ENCODE measurements at places on chromosomes 2 and 18.

DNA sequence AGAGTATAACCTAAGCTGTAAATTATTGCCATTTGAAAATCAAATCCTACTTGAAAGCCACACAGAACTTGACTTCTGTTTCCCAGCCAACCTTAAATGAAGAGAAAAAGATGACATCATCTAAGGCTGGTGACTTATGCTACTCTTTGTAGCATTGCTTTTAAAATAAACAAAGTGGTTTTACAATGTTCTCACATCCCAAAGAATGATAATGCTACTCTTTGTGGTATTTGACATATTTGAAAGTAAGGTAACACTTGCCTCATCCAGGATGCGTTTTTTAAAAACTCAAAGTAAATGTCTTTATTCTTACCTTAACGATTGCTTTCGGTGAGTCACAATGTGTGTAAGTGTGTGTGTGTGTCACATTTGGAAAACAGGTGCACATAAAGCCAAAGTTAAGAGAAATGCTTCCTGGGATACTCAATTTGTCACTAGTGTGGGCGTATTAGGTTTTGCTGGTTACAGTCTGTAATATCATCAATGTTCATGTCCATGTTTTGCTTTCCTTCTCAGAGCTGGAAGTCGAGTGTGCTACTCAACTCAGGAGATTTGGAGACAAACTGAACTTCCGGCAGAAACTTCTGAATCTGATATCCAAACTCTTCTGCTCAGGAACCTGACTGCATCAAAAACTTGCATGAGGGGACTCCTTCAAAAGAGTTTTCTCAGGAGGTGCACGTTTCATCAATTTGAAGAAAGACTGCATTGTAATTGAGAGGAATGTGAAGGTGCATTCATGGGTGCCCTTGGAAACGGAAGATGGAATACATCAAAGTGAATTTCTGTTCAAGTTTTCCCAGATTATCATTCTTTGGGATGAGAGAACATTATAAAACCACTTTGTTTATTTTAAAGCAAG is 2.6 kb downstream of the PMAIP1 start:
- no peak for DNase-seq

DNA sequence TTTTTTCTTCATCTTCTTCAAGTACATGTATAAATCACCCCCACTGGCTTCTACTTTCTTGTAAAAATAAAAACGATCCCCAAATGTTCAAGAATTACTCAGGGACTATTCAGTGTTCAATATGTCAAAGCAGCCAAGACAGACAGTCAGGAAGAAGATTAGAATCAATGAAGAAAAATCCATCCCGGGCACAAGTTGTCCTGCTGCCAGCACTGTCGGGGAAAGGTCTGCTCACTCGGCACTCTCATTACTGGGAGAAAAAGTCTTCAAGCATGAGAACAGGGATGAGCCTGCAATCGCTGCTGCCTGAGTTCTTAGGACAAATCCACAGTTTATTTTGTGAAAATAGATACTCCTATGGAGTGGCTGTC is 482.8 kb upstream of the KLHL29 start:
- DNase-seq, result no peak

- no peak for DNase-seq
Measured at GRCh38 chr2:53519918-53520841, 247.4 kb upstream of the CHAC2 start.

GRCh38 chr18:51127664-51128063 is 69.8 kb downstream of the MEX3C start:
- DNase-seq, result no peak

DNA sequence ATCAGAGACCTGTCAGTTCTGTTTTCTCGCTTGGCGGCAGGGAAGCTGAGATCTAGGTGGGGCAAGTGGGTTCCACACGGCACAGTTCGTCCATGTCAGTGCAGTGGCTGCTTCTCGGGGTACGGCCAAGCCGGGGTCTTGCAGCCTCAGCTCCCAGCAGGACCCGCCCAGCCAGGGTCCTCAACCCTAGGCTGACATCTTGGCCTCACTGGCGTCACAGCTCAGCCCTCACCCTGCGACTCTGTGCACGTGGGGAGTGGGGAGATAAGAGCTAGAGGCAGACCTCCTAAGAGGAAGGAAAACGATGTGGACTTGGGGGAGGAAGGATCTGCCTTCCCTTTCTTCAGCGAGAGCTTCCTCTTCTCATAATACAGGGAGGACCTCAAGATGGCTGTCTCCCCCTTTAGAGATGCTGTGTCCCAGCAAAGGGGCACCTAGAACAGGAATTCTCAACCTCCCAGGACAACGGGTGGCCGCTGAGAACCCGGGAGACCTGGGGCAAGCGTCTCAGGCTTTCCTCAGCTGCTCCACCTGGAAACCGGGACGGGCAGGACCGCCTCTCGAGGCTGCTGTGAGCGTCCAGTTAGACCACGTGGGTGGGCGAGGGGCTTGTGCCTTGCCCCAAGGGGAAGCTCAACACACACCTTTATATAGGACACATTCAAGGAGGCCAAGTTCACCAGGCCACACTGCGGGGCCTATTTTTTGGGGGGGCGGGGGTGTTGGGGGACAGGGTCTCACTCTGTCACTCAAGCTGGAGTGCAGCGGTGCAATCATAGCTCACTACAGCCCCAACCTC is 23.5 kb upstream of the KLF11 start:
- no peak for DNase-seq

- DNase-seq, result no peak
Measured at GRCh38 chr18:40133253-40133652, 1821.8 kb upstream of the PIK3C3 start.

GRCh38 chr2:54038835-54039234 is 68.0 kb upstream of the PSME4 start:
- no peak for DNase-seq

DNA sequence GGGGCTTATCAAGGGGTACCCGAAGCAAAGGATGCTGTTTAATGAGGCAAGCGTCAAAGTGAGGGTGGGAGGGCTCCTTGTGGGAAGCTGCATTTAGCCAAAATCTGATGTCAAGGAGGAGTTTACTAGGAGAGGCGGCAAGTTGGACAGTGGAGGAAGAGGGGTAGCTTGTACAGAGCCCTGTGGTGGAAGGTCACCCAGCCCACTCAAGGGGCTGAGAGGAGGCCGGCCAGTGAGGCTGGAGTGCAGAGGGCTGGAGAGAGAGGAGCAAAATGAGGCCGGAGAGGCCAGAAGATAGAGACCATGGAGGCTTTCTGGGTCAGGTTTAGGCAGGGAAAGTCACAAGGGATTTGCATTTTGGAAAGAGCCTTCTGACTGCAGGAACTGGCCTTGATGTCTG is 49.5 kb downstream of the ASB1 start:
- no peak for DNase-seq

- DNase-seq, result no peak
Measured at GRCh38 chr2:151886241-151886640, 58.0 kb upstream of the ARL5A start.

GRCh38 chr2:33333433-33333832 is 143.0 kb upstream of the RASGRP3 start:
- no peak for DNase-seq

DNA sequence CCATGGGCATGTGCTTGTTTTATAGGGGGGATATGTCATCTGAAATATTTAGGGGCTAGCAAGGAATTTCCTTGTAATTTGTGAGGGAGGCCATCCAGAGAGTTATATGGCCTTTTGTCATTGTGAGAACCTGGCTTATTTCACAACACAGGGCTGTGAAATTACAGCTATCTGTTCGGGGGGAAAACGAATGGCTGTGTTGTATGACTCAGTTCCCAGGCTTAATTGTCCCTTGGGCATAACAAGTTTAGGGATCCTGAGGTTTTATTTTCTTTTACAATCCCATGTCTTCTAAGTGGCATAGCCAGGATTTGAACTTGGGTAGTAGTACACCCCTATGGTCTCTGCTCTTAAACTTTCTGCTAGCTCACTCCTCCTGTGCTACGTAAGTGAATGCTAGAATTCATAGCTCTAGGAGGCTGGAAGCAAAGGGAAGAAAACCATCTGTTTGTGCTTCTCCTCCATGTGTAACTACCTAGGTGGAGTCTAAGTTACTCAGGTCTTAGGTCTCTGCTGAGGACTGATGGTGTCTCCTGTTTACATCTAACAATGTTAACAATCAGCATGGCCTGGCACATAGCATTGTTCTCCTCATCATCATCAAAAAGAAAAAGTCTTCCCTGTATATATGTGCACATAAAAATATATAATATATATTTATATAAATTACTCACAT is 53.8 kb downstream of the SKA1 start:
- DNase-seq, result no peak

DNA sequence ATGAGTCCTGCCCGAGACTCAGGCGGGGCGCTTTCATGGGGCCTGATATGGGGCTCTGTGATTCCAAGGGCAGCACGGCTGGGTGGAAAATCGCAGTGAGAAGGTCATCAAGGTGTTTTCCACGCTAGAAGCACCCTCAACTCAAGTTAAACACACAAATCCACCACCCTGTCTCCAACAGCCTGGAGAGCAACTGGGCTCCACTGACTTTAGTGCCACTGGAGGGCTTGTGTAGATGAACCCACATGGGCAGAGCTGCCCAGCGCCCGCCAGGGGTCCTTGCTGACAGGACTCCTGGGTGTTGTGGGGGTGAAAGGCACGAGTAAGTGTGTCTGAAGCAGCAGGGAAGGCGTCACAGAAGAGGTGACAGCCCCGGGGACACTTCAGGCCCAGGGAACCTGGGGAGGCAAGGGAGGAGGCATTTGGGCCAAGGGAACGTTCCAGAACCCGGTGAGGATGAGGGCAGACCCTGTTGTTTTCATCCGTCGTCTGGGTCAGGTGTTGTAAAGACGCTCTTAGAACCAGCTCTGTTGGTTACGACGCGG is 51.8 kb upstream of the CTDP1 start:
- DNase-seq, result no peak

All from SIG-M5 (cell line).